ENCODE measurements at places on chromosomes 2 and 18.

DNA sequence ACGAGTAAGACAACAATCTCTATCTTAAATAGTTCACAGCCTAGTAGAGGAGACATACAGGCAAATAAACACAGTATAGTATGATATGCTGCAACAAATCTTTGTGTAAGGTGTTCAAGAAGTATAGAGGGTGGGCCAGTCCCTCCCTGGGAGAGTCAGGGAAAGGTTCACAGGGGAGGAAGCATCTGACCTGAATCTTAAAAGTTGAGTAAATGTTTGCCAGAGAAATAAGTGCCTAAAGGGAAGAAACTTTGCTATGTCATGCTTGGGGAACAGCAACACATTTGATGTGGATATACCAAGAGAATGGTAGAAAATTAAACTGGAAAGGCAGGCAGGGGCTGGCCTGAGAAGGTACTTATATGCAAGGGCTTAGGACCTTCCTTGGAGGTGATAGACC, 125.7 kb upstream of the CYP26B1 start:
- no peak for DNase-seq

DNA sequence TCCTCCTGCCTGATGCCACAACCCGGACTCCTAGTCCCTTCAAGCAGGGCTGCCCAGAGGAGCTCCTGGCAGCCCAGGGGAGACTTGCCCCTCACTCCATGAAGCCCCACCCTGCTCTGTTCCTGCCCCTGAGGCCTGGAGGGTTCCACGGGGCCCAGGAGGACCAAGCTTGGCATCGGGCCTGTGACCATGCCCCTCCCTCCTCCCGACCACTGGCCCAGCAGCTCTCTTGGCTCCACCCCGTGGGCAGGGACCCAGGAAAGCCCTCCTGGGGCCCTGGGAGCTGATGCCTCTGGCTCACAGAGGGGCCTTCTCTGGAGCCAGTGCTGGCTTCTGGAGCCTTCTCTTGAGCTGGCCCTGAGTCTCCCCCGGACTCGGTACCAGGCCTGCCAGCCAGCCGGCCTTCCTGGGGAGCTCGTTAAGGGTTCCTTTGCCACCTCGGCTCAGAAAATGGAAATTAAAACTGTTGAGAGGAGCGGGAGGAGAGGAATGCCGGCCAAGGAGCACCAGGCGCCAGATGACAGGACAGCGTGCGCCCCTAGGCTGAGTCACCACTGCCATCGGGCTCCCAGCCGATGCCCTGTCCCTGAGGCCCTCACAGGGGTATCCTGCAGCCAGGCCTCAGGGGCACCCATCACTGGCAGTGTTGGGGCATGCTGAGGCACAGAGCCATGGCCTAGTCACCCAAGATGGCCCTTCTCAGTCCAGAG, 40.6 kb upstream of the SNED1 start:
- DNase-seq, result no peak

DNA sequence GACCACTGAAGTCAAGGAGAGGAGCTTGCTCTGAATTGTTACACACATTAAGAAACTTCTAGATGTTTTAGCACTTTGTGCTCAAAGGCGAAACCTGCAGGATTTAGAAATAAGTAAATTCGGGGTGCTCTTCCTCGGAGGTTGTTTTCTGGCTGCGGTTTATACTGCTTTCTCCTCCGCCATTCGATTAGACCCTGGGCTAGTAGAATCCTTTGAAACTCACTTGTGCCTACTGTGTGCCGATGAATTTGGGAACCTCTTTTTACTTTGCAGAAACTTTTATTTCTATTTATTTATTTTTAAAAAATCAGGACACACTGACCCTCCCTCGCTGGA, 3.5 kb downstream of the MEIS1 start:
- no peak for DNase-seq

DNA sequence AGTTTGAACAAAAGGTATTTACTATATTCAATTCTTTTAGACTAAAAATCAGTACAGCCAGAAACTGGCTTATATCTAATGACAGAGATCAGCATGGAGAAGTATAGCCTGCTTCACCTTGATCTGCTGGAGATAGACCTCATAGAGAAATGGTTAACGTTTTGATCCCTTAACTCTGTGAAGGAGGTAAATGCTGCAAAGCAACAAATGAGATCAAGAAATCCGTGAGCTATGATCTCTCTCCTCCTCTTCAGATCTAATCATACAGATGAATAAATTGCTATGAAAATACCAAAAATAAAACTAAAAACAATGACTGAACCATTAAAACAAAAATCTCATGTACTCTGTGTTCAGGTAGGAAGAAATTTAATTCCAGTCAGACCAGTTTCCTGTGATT, 42.8 kb downstream of the KLHL14 start:
- DNase-seq, result no peak
